ENCODE measurements at places on chromosomes 3 and 15. TPM values are rescaled to one million over a fixed set of nuclear protein-coding genes. Genes with fewer than 3 reads are reported as not detected.

- no peaks in the 10 kb centered on the region for H3K36me3 ChIP-seq
- H3K27ac ChIP-seq: no peak overlapping the region
- no peaks in the 10 kb centered on the region for H3K4me1 ChIP-seq
- no peak for DNase-seq
- H3K4me3 ChIP-seq: no peak overlapping the region
These were observed 61.7 kb downstream of the SIDT1 start for GRCh38 chr3:113594066-113594465.

DNA sequence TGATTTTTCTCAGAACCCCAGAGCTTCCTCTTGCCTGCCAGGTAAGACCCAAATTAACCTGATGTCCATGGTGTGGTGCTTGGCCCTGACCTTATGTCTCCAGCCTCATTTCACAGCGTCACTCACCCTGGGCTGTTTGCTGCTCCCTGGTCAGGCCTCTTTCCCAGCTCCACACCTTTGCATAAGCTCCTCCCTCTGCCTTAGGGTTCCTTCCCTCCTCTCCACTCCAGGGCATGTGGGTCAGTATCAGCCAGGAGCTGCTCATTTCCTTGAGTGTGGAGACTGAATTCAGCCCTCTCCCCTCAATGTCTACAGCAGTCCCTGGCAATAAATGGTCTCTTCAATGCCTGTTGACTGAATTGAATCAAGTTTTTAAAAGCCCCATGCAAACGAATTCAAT is 75.6 kb upstream of the ANKRD34C start:
- no peak overlapping the region for H3K4me3 ChIP-seq
- DNase-seq: no peak
- no peak overlapping the region for H3K27ac ChIP-seq
- no peaks in the 10 kb centered on the region for H3K36me3 ChIP-seq
- H3K4me1 ChIP-seq: peaks cover 3% of the 10 kb centered on the region

Gene AGBL1
- not detected for total RNA-seq

DNA sequence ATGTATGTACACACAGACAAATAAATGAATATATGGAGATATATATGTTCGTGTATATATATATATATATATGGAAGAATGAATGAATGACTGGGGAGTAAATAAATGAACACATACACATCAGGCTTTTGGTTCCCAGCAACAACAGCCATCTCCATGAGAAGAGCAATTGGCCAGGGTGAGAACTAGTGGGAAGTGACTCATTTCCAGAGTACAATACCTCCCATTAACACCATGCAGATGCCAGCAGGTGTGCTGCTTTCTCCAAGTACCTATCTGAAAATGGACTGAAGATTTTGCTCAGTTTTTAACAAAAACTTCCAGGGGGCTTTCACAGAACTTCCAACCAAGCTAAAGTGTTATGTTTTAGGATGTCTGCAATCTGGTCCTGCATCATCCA is 179.8 kb upstream of the SLC2A2 start:
- H3K4me1 ChIP-seq: no peaks in the 10 kb centered on the region
- no peak for DNase-seq
- H3K27me3 ChIP-seq: no peaks in the 10 kb centered on the region
- no peaks in the 10 kb centered on the region for H3K36me3 ChIP-seq
- H3K27ac ChIP-seq: no peak overlapping the region

DNA sequence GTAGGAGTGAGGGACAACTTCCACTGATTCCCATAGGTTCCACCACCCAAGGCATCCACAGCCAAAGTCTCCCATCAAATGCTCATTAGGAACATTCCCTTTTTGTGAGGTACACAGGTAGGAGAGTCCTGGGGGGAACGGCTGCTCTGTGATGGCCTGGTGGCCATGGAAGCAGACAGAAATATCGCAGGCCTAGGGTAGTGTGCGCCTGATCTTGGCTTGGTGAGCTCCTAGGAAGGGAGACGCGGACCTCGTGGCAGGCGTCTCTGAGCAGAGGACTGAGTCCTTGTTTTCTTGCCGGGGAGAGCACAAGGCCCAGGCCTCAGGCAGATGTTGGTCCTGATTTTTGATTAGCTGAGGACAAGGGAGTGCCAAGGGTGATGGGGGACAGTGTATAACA is 99.5 kb downstream of the SNRPN start:
- H3K36me3 ChIP-seq: peaks cover 100% of the 10 kb centered on the region
- no peaks in the 10 kb centered on the region for H3K4me1 ChIP-seq
- H3K27ac ChIP-seq: no peak overlapping the region
- no peaks in the 10 kb centered on the region for H3K27me3 ChIP-seq
- H3K4me3 ChIP-seq: no peak overlapping the region

Gene POLQ
- 15.3 TPM for total RNA-seq

Gene CX3CR1
- total RNA-seq: not detected

DNA sequence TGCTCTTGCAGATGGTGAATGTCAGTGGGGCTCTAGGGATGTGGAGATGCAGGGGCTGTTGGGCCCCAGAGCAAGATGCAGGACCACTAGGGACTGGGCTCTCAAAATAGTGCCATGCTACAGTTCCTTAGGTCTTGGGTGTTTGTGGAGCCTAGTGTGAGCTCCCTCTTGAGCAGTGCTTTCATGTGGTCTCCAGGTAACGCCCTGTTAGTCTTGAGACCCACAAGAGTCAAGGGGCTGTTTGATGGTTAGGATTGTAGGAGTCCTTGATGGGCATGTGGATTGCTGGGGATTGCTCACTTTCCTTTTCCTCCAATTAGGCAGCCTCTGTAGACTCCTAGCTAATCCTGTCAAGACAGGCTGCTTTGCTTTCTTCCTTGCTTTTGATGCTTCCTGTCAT is 56.0 kb downstream of the CCDC66 start:
- no peak for DNase-seq
- no peak overlapping the region for H3K4me3 ChIP-seq
- no peaks in the 10 kb centered on the region for H3K4me1 ChIP-seq
- no peak overlapping the region for H3K27ac ChIP-seq
- H3K36me3 ChIP-seq: no peaks in the 10 kb centered on the region

DNA sequence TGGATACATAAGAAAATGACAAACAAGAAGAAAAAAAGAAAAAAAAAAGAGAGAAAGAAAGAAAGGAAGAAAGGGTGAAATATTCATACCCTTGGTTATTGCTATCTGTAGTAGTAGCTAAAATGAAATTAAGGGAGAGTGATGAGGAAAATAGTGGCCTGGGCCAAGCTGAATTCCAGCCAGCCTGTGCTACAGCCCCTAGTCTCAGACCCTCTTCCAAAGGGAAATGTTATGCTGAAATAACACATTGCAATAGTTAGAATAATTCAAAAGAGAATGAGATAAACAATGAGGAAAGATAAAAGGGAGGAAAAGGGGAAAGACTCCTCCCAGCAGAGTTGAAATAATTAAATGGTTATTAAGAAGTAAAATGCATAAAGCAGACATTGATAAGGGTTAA is 268.4 kb upstream of the ROBO1 start:
- no peaks in the 10 kb centered on the region for H3K27me3 ChIP-seq
- DNase-seq: no peak
- no peak overlapping the region for H3K27ac ChIP-seq

Gene STRA6
- total RNA-seq: 7.6 TPM

Gene SLC9C1
- 0.24 TPM for total RNA-seq

DNA sequence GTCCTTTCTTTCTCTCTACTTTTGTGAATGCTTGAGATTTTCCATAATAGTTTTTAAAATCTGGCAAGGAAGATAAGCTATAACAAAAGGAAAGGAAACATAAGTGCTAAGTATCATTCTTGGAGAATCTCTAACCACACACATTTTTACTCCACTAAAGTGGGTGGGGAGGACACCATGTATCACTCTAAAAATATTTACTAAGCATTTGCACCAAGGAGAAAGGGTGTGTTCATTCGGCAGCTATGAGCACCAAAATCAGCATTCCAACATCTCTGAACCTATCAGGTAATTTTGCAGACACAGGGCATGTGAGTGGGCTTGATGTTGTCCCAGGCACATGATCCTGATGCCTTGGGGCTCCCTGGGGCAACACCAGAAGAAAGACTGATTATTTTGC is 5.5 kb downstream of the B4GALT4 start:
- DNase-seq: no peak
- H3K4me3 ChIP-seq: no peak overlapping the region
- H3K27ac ChIP-seq: no peak overlapping the region
- H3K4me1 ChIP-seq: no peaks in the 10 kb centered on the region
- H3K27me3 ChIP-seq: no peaks in the 10 kb centered on the region

Gene CYP19A1
- total RNA-seq: not detected

DNA sequence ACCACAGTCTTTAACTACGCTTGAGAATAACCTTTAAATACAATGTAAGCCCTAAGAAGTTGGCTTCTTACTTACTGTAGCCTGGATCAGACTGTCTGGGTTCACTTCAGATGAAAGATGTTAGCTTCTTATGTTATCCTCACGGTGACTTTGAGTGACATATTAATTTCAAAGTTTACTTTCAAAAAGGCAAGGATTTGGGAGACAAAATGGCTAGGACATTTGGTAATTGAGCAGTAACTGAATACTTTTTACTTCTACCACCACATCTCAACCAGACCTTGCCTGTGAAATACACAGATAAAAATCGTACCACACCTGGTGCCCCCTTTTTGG is 36.0 kb upstream of the BNIP2 start:
- no peaks in the 10 kb centered on the region for H3K27me3 ChIP-seq
- no peak for DNase-seq
- H3K4me1 ChIP-seq: no peaks in the 10 kb centered on the region
- H3K27ac ChIP-seq: no peak overlapping the region

DNA sequence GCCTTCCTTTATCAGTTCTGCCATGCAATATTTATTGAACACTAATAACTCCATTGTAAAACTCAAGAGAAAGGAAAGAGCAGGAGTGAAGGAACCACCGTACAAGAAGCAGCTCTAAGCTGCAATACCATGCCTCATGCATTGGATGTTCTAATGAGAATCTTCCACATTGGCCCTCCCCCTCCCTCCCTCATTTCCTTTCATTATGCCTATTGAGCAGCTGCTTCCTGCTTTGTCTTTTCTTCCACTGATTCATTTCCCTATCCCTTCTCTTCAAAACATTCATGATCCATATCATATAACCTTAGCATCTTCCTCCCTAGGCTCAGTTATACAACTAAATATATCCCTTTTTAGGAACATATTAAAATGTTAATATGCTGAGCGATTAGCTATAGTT is 698.7 kb upstream of the GOLIM4 start:
- no peaks in the 10 kb centered on the region for H3K27me3 ChIP-seq
- no peaks in the 10 kb centered on the region for H3K36me3 ChIP-seq
- no peak for DNase-seq
- H3K4me3 ChIP-seq: no peak overlapping the region

DNA sequence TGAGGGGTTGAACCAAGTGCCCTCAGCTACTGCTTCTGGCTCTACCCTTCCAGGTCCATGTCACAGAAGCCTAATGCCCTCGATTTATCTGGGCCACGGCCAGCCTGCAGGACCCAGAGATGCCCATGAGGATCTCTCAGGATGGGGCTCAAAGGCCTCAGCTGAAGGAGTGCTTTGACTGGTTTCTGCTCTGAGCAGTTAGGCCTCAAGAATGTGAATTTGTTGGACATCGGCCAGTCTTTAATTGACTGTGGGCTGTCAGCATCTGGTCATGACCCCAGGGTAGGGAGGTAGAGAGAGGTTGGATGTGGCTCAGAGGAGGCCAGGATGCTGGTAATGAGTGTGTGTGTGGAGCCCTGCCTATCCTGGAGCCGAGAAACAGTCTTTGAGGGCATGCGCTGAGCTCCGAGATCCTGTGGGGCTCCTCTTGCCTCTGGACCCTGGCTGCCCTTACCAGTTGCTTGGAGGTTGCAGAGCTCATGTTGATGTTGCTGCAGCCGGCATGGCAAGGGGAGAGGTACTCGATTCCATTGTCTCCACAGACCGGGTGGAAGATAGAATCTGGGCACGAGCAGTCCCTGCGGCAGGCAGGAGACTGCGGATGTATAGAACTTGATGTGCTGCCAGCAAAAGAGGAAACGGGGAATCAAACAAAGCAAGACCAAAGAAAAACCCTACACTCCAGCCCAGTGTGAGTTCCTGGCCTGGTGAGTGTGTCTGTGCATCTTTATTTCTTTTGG is 49.1 kb upstream of the RAB6B start:
- H3K27ac ChIP-seq: no peak overlapping the region
- DNase-seq: no peak
- peaks cover 2% of the 10 kb centered on the region for H3K4me1 ChIP-seq
- no peaks in the 10 kb centered on the region for H3K36me3 ChIP-seq
